ENCODE measurements at places on chromosomes 2 and 18.
A peak's percentile ranks its signal among the peaks of the same experiment; 100 is the strongest.

DNA sequence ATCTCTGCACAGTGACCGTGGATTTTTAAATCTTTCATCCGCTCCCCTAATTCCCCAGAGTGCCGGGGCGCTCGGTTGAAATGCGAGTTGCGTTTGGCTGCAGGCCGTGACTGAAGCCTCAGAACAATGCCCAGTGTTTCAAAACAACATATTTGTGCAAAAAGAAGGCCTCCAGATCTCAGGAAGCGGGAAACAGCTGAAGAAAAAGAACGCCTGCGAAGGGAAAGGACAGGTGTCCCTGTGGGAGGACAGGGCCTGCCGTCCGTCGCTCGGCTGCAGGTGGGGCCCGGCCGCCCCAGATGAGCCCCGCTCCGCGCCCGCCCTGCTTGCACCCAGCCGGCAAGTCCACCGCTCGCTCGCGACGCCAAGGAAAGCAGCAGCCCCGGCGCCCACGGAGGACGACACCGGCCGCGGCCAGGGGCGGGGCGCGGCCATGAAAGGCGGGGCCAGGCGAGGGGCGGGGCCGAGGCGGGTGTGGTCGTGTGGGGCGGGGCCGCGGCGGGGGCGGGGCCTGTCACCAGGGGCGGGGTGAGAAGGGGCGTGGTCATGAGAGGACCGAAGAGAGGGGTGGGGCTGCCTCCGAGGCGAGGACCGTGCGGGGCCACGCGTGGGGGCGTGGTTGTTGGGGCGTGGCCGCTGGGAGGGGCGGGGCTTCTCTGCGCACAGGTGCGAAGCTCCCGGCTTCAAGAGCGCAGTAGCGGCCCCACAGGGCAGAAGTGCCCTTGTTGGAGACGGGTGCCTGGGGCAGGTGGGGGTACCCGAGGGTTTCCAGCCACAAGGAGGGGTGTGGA lies 17.6 kb upstream of the BOK start:
- peak; percentile 63 for DNase-seq

- no peak for DNase-seq
These were observed 2.5 kb downstream of the KCNF1 start for GRCh38 chr2:10914272-10914693.

GRCh38 chr2:203062126-203062525 lies 47.5 kb downstream of the NBEAL1 start:
- DNase-seq, result no peak

GRCh38 chr2:224449212-224450147 lies 47.6 kb upstream of the FAM124B start:
- no peak for DNase-seq

DNA sequence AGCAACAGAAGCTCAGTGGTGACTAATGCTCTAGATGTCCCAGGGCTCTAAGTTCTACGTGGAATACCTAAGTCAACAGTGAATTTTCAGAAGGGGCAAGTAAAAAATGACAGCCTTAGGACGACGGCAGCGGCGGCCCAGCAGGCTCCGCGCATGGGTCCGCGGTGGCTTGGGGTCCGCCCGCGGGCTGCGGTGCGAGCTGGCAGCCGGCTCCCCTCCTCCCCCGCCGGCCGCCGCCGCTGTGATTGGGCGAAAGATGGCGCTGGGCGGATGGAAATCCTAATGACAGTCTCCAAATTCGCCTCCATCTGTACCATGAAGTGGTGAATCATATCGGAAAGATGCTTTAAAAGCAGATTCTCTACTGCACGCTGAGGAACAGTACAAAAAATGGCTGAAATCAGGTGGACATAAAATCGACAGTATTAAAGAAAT lies 74.7 kb downstream of the HNRNPLL start:
- peak; percentile 79 for DNase-seq

DNA sequence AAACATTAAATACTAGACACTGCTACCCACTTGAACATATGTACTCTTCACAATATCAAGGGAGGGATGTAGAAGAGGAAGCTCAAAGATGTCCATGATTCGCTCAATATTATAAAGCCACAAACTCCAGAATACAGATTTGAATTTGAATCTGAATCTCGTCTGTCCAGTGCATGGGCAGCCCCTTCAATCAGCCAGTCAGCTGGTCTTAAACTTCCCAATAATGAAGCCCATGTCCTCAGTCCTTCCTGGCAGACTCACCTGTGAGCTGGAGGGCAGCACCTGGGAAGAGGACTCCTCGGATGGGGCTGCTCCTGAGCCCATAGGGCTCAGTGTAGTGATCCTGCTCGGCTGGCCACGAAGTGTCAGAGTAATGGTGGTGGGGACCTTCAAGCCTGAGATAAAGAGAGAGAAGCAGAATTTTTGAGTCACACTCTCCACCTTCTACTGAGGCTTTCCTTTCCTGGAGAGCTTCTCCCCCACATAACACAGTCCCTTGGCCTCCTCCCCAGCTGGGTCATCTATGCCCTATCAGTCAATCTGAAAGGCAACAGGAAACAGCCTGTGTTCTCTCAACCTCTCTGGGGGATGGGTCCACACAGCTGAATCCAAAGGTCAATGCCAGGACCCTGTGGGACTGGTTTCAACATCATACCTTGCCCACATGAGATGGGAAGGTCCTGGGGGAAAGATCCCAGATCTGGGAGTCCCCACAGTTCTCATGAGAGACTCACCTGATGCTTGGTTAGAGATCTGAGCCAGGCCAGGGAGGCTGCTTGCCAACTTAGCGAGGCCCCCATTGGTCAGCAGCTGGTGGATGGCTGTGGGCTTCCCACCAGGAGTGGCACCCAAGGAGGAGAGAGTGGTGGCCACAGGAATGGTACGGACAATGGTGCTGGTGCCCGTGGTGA lies 36.5 kb downstream of the KANSL3 start:
- DNase-seq, result no peak
